Fibroblast of upper back skin (primary cell): ENCODE measurements at places on chromosomes 3 and 15.

- DNase-seq: no peak
Measured at GRCh38 chr3:105398437-105398836, 31.7 kb downstream of the ALCAM start.

- DNase-seq: no peak
Measured at GRCh38 chr3:186070996-186071395, 37.9 kb downstream of the ETV5 start.

GRCh38 chr15:95687686-95688085, 642.8 kb upstream of the NR2F2 start:
- no peak for DNase-seq

- no peak for DNase-seq
Measured at GRCh38 chr15:68510558-68510957, 68.2 kb upstream of the CORO2B start.

GRCh38 chr3:14532691-14533456, 7.3 kb downstream of the GRIP2 start:
- DNase-seq: no peak

GRCh38 chr3:121411523-121411922, 134.3 kb downstream of the POLQ start:
- peak; percentile 43 for DNase-seq

DNA sequence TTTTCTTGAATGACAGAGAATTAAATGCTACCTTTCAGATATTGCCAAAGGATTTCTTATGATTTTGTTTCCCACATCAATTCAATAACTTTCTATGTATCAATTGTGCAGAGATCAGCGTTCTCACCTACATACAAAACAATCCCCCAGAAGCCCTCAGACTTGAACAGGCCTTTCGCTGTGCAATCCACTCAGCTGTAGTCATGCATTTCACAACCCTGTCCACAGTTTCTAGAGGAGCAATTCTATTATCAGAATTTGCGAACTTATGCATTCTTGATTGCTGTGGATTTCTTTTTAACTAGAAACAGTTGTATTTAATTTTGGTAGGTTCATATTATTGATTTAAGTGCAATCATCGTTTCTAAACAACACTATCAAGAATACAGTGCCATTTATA, 13.7 kb upstream of the ALCAM start:
- peak; percentile 47 for DNase-seq

DNA sequence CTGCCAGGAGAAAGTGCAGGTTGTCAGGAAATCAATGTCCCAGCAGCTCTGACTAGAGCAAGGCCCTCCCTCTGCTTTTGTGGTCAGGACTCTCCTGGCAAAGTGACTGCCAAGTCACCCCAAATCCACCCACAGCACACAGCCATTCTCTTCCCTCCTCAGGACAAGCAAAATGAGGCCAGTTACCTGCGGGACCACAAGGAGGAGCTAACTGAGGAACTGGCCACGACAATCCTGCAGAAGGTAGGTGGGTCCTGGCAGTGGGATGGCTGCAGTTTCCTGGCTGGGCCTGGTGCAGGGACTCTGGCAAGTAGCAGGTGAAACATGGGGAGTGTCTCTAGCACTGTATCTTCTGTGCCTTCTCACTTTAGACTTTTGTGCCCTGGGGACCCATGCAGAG, 142.5 kb upstream of the EIF1B start:
- DNase-seq: no peak

DNA sequence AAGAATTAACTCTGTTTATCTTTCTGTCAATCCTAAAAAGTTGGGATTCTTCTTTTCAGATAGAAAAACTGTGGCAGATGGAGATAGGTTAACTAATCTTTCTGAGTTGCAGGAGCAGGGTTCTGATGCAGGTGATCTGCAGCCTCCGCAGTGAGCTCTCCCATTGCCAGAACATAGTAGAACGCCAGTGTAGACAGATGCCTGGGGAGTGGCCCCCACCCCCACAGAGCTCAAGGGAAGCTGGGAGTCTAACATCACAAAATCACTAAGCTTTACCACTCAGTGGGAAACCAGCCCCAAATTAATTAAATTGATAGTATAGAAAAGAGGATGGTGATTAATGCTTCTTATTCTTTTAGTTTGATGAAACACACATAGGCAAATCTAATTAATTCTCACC, 295.0 kb upstream of the ATP10A start:
- no peak for DNase-seq

DNA sequence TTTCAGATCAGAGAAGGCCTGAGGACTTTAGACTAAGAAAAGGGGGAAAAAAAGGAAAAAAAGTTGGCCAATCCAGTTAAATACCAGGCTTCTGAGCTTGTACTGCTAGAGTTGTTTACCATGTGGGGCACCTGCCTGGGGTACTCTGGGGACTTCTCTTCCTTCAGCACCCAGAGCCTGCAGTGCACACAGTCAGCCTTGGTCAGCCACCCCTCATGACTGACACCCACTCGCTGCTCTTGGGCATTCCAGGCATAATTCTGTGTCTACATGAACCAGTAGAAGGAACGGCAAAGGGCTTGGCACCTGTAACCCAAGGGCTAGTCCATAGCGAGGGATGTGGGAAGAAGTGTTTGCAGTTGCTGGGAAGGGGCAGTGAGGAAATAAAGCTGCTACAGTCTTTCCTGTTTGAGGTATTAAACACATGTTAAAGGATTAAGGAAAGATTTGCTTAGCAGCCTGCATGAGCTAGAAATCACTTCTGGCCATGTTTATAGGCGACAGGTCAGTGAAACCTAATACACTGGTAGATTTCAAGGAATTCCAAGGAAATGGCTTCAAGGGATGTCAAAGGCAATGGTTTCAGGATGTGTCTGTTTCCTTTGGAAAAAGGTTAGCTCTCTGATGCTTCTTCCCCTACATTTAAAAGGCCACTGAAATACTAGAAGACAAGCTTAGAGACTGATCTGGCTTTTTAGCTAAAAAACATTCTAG, 232.5 kb downstream of the CHST2 start:
- DNase-seq: no peak

DNA sequence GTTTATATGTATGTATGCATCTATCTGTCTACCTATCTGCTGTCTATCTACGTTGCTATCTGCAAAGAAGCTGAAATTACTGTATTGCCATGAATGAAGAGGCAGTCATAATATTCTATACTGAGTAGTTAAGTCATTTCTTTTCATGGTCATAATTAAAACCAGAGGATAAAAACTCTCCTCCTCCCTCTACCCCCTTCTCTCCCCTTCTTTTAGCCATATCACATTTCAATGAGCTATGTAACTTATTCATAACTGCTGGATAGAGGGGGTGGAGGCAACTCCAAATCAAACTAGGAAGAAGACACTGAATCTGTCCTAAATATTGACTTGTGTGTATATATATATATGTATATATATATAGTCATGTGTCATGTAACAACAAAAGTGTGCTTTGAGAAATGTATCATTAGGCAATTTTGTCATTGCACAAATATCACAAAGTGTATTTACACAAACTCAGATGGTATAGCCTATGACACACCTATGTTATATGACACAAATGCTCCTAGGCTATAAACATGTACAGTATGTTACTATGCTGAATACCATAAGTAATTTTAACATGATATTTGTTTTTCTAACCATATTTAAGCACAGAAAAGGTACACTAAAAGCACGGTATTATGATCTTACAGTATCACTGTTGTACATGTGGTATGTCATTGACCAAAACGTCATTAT, 229.7 kb upstream of the KCNMB2 start:
- peak; percentile 65 for DNase-seq

DNA sequence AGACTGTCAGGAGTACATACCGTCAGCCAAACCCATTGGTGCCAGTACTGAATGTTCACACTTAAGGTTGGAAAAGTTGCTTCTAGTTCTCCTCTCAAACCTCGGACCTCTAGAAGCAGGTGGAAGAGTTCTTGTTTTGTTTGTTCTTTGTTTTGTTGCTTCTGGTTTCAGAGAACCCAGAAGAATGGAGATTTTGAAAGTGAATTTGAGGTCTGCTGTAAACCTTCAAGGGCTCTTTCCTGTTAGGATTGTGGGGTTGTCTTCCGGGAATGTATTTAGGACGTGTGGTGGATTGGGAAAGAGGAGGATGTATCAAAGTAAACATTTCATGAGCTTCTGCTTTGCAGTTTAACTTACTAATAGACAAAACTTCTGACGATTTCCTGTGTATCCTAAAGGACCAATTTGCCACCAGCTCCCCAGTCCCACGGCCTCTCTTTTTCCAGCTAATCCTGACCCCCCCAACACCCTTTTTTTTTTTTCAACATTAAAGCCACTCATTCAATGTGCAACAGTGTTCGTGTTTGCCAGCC, 50.3 kb downstream of the FILIP1L start:
- DNase-seq: peak; percentile 52

DNA sequence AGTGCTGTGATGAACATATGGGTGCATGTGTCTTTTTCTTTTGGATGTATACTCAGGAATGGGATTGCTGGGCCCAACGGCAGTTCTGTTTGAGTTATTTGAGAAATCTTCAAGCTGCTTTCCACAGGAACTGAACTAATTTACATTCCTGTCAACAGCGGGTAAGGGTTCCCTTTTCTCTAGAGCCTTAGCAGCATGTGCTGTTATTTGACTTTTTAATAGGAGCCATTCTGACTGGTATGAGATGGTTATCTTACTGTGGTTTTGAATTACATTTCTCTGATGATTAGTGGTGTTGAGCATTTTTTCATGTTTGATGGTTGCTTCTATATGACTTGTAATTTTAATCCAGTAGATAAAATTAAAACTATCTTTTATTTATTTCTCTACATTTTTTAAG, 1168.6 kb upstream of the ALCAM start:
- DNase-seq: peak; percentile 74
